A549 treated with RU486 at 1 μM for 4 hours (cell line): ENCODE measurements at places on chromosomes 2 and 18. TPM values are rescaled to one million over a fixed set of nuclear protein-coding genes. Genes with fewer than 3 reads are reported as not detected.

Gene POU3F3
- total RNA-seq, result 0.02 to 0.06 TPM in 2 of 5 replicates, not detected in the others

Gene NT5DC4
- total RNA-seq, result 0.05 to 0.13 TPM in 2 of 5 replicates, not detected in the others

Gene MYOM1
- total RNA-seq, result 0.07 to 0.25 TPM (median 0.08 TPM) in 5 replicates

Gene GLI2
- total RNA-seq, result 18.4 to 27.2 TPM (median 19.6 TPM) in 5 replicates

Gene UGT1A6
- 1.2 to 2.3 TPM (median 1.6 TPM) in 5 replicates for total RNA-seq

Gene CAPN14
- total RNA-seq, result 0.03 to 0.07 TPM (median 0.05 TPM) in 3 of 5 replicates, not detected in the others

Gene RIT2
- total RNA-seq, result not detected in 5 replicates

Gene HDLBP
- total RNA-seq, result 235 to 312 TPM (median 262 TPM) in 5 replicates

Gene XIRP2
- not detected in 5 replicates for total RNA-seq

Gene SERPINB7
- 1.8 to 2.7 TPM (median 2.3 TPM) in 5 replicates for total RNA-seq

Gene FAM110C
- total RNA-seq, result 0.06 to 0.30 TPM (median 0.16 TPM) in 5 replicates

Gene EPB41L3
- total RNA-seq, result 0.10 to 0.44 TPM (median 0.24 TPM) in 5 replicates

Gene DYTN
- total RNA-seq, result not detected in 5 replicates
